Psoas muscle (tissue), 8 donors: ENCODE measurements at places on chromosomes 3 and 15. TPM values are rescaled to one million over a fixed set of nuclear protein-coding genes. Genes with fewer than 3 reads are reported as not detected.
A peak's percentile ranks its signal among the peaks of the same experiment; 100 is the strongest.

The LRRK1 gene
- total RNA-seq, result 7.6 TPM

- no peak for DNase-seq
Observed at GRCh38 chr3:193909387-193909786, 226.6 kb upstream of the HES1 start.

- DNase-seq, result no peak
Observed at GRCh38 chr3:13620281-13620680, 71.4 kb downstream of the FBLN2 start.

DNA sequence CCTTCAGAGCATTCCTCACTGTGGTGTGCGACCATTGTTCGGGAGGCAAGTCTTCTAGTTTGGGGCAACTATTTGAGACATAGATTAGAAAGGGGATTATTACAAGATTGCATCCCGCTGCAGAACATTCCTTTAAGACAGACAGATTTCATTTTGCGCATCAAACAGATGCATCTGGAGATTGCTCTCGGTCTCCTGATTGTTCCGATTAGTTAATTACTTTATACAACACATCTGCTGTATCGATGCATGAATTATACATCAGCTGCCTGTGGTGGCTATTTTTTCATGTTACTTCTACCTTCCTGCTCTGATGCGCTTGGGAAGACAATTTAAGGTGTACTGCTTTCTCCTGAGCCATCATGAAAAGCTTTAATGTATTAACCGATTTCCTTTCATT, 10.0 kb downstream of the SATB1 start:
- DNase-seq, result no peak

The CCDC32 gene
- 18.9 TPM for total RNA-seq

GRCh38 chr3:57777774-57778173, 21.7 kb downstream of the SLMAP start:
- no peak for DNase-seq

- DNase-seq, result no peak
Observed at GRCh38 chr3:36991147-36991546, 1.8 kb downstream of the EPM2AIP1 start.

DNA sequence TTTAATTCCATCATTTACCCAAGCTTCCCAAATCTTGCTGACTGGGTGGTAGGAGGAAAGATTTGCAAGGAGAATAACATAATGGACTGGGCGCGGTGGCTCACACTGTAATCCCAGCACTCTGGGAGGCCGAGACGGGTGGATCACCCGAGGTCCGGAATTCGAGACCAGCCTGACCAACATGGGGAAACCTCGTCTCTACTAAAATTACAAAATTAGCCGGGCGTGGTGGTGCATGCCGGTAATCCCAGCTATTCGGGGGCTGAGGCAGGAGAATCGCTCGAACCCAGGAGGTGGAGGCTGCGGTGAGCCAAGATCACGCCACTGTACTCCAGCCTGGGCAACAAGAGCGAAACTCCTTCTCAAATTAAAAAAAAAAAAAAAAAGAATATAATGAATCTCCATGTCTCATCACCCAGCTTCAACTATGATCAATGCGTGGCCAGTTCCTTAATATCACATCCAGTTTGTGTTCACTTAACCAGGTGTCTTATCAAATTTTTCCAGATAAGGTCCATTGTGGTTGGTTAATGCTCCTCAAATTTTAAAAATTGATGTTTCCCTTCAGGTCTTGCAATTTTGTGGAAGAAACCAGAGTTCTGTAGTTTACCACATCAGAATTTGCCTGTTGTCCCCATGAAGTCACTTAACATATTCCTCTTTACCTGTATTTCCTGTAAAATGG, 1.3 kb upstream of the ABCF3 start:
- no peak for DNase-seq

DNA sequence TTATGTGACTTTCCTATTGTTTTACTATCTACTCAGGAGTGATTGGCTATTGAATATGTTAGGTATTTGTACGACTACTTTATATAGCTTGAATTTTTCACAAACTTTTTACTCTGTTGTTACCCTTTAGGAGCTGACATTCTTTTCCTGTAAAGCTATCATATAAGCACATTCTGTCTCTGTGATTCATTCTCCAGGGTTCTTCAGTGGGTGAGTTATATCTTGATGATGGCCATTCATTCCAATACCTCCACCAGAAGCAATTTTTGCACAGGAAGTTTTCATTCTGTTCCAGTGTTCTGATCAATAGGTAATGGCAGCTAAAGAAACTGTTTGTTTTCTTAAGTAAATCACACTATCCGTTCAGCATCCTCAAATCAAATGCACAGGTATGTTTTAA, 10.1 kb upstream of the CAPN3 start:
- no peak for DNase-seq

DNA sequence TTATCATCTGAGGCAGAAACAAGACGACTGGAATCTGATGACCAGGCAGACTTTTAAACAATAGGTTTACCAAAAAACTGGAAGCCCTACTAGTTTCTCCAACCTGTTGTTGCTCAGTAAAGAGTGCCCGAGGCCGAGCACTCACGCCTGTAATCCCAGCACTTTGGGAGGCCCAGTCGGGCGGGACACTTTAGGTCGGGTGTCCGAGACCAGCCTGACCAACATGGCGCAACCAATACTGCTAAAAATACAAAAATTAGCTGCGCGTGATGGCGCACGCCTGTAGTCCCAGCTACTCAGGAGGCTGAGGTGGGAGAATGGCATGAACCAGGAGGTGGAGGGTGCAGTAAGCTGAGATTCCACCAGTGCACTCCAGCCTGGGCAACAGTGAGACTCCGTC, 1.1 kb upstream of the WDR5B start:
- DNase-seq, result peak; percentile 60

- no peak for DNase-seq
Observed at GRCh38 chr3:41356775-41357174, 157.5 kb downstream of the CTNNB1 start.

The FAM81A gene
- total RNA-seq, result 0.37 TPM

- no peak for DNase-seq
Observed at GRCh38 chr3:1394188-1394587, 301.4 kb downstream of the CNTN6 start.

The DOCK3 gene
- 0.91 TPM for total RNA-seq

- DNase-seq, result no peak
Observed at GRCh38 chr3:50263478-50264382, 5.2 kb upstream of the SEMA3B start.

DNA sequence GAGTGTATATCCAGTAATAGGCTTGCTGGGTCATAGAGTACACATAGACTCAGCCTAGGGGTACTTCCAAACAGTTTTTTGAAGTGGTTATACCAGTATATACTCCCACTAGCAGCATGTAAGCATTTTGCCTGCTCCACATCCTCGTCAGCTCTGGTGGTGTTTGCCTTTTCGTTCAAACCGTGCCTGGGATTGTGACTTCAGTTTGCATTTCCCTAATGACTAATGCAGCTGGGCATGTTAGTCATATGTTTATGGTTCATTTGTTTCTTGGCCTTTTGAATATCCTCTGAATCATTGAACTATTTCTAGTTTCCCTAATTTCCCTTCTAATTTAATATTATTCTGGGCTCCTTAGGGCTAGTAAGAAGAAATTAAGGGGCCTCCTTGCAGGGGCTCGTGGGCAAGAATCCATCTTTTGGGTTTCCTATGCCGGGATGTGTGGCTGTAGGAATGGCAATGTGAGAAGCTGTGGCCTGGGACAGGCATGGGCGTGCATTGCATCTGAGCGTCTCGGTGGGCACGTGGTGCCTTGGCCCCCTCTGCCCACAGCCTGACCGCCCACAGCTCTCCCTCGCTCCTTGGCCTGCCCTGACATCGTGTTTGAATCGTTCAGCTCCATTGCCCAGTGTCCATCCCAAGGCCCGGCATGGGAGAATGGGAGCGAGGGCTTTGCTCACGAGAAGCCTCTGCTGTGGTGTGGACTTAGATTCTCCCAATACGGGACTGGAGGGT, 26.4 kb downstream of the FAH start:
- no peak for DNase-seq

DNA sequence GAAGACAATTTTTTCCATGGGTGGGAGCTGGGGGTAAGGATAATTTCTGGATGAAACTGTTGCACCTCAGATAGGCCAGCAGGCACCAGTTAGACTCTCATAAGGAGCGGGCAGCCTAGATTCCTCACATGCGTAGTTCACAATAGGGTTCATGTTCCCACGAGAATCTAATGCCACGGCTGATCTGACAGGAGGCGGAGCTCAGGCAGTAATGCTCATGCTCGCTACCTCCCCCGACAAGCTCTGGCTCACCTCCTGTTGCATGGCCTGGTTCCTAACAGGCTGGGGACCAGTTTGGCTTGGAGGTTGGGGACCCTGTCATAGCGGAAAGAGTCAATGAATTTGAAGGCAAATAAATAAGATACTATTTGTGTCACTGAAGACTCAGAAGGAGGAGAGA, 105.5 kb downstream of the PLD1 start:
- no peak for DNase-seq

DNA sequence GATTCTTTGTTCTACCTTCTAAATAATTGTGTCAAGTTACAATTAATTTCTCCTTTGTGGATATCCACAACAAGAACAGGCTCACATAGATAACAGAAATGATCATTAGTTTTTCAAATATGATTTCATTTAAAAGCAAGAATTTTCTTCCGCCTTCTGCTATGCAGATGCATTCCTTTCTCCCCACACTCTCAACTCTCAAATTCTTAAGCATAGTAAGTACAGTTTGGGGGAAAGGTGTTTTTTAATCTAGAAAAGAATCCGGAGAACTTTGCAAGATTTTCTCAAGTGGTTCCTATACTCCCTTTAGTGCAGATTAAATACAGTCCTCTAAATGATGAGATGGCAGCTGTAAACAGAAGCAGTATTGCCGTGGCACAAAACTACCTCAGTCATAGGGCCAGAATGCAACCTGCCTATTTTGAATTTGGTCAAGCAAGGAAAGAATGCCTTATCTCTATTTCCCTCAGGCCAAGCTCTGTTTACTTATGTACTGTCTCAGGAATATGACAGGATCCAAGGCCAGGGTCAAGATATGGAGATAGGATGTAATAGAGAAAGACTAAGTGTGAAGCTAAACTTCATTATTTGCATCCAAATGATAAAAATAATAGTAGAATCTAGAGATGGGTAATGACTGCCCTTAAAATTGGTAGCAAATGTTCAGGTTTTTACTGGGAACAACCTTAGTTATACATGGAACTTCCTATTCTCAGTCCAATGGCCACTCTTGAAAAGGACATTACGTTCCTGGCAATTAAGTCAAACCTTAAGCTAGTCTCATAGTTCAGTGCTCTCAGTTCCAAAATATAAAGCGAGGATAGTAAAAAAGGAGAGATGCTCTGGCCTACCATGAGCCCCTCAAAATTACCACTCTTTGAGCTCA, 77.3 kb upstream of the PHLDB2 start:
- DNase-seq, result no peak

DNA sequence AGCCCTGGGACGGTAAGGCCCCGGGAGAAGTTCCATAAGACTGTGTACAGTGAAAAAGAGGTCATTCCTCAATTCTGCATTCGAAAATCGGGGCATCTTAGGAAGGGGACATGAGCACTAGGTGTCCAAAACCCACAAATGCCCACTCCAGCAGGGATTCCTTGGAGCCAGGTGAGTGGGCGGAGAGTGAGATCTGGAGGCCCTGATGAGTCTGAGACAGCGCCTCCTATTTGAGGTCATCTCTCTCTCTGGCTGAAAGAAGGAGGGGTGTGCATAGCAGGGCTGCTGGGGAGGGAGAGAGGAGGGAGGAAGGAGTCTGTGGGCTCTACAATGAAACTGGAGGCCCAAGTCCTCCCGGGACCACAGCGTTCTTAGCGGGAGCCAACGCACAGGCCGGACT, 38.1 kb upstream of the LACTB start:
- no peak for DNase-seq

The IL20RB gene
- total RNA-seq, result 0.71 TPM

GRCh38 chr3:112293368-112294321, at the start of gene SLC9C1:
SLC9C1 (minus strand) TSS chr3:112294216; CDS start chr3:112286791, 7,425 bp downstream.
- no peak for DNase-seq

The GPR62 gene
- total RNA-seq, result 0.45 TPM

GRCh38 chr3:16013568-16013967, 160.9 kb upstream of the GALNT15 start:
- DNase-seq, result no peak

DNA sequence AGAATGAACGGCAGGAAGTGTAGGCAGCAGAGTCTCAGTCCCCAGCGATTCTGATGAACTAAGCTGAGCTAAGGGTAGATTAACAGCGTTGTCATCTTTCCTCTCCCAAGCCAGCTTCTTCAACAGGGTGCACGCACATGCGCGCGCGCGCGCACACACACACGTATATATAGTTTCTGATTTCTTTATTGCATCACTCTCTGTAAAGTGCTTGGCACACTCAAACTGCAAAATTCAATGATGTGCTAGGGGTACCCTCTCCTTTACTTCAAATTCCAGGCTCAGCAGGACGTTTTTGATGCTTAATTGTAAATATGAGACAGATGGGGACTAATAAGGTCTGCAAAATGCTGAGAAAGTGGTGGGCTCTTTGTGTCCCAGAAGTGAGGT, 26.1 kb upstream of the VPS8 start:
- DNase-seq, result no peak

GRCh38 chr15:25718169-25718536, 145.0 kb downstream of the ATP10A start:
- DNase-seq, result no peak

DNA sequence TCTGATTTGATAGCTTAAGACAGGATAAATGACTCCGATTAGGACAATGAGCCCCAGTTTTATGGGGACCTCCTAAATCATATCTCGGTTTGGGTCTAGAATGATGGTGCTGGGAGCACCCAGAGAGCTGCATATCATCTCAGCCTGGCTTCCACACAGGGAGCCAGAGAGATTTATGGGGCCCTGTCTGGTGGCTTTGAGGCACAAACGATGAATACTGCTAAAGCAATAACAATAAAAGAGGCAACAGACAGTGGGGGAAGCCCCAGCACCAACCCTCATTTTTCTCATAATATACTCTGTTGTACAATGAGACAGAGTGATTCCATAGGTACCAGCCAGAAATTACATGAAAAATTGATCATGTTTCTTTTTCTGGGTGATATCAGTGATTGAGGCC, 889.0 kb upstream of the CFAP20DC start:
- DNase-seq, result no peak

The COL6A5 gene
- total RNA-seq, result not detected

GRCh38 chr3:171566803-171567422, 106.7 kb upstream of the TNIK start:
- no peak for DNase-seq

DNA sequence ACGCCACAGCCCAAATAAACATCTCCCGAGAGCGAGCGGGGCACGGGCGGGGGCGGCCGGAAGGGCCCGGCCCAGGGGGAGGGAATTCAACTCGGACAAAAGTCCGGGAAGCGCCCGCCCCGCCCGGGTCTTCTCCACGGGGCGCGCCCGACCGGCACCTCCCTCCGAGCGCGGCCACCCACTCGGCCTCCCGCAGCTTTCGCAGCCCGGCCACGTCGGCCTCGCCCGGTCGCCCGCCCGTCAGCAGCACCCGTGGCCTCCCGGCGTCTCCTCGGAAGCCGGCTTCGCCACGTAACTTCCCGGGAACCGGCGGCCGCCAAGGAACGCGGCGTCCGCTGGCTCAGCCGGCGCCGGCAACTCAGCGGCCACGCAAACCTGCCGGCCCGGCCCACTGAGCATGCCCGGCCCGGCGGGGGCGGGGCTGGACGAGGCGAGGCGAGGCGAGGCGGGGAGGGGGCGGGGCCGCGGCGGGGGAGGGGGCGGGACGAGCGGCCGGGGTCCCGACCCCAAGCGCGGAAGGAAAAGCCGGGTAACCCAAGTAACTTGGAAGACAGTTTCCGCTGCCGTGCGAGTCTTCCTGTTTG, at the start of gene TJP1:
Gene TJP1 (minus strand): TSS at position 369 of the 584 bp plus-strand sequence. CDS start 440 bp downstream, outside the sequence.
- peak; percentile 85 for DNase-seq

The LRIG1 gene
- 119 TPM for total RNA-seq
